NAMALWA (cell line): ENCODE measurements at places on chromosomes 16 and 17.

DNA sequence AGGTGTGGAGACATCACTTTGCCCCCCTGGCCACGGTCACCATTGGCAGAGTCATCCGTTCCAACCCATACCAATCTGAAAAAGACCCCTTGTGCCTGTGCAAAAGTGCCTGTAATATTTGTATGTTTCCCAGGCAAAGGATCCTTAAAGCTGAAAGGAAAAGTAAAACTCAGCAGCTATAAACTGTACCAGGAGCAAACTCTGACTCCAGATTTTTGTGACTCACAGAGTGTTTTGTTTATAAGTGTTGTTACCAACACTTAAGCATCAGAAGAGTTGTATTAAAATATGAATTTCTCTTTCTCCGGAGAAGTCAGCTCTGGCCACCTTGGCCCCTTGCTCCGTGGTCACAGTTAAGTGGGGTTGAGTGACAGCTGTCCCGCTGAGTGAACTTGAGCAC lies 75.9 kb downstream of the IRX6 start:
- DNase-seq, result no peak

DNA sequence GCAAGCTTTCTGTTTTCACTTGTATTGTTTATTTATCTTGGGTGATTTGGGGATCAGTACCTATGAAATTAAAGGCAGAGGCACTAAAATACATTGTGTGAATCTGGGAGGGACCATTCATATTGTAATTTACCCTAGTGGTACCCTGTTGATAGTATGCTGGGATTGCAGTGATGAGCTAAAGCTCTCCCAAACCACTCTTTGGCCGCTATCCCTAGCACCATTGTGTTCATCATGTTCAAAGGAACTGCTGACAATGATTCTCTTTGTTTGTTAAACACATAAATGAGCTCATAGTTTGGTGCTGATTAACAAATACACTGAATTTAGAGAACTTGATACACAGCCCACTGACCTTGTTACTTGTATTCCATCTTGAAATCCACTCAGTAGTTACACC lies 1469.8 kb downstream of the CDH11 start:
- DNase-seq, result no peak

GRCh38 chr17:4945176-4945943 lies 3.0 kb downstream of the PFN1 start:
- DNase-seq, result peak; percentile 42

- peak; percentile 50 for DNase-seq
These were observed 79.6 kb upstream of the TEKT1 start for GRCh38 chr17:6910987-6911603.

GRCh38 chr17:613725-614124 lies 100.9 kb downstream of the VPS53 start:
- DNase-seq, result no peak

DNA sequence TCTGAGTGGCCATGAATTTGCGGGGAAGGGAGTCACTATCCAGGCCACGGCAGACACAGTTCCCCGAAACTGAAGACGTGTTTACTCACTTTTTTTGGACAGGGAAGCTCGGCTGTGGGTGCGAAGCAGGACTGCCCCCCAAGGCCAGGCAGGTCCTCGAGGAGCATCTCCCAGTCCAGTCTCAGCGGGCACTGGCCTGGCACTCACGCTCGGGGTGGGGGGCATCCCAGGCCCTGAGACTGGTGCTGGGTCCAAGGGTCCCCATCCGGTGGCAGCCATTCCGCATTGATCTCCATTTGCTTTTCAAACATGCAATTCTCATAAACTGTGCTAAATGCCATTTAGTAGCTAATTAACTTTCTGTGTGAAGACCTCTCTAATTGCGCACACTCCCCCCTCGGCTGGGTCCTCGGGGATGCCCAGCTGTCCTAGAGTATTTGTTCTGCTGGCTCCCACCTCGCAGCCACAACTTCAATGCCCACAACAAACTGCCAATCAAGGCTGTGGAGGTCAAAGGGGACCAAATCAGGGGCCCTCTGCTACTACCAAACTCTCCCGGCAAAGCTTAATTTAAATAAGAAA lies 50.2 kb downstream of the TBC1D16 start:
- no peak for DNase-seq

DNA sequence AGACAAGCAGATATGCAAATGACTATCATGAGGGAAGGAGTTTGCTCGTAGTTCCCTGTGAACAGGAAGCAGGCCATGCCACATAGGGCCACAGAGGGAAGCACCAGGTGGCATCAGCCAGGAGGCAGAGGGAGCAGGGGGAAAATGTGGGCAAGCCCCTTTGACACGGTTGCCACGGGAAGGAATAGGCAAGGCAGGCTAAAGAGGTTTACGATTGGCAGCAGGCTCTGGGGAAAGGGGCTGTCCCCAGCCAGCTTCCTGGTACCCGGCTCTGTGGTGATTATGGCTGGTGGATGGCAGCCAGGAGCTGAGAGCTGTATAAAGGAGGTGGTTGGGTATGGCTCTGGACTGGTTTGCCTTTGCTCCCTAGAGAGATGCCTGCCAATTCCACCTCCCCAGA lies 848 bp downstream of the CES3 start:
- peak; percentile 19 for DNase-seq

- DNase-seq, result no peak
These were observed 392.2 kb downstream of the CPPED1 start for GRCh38 chr16:12411516-12411915.

DNA sequence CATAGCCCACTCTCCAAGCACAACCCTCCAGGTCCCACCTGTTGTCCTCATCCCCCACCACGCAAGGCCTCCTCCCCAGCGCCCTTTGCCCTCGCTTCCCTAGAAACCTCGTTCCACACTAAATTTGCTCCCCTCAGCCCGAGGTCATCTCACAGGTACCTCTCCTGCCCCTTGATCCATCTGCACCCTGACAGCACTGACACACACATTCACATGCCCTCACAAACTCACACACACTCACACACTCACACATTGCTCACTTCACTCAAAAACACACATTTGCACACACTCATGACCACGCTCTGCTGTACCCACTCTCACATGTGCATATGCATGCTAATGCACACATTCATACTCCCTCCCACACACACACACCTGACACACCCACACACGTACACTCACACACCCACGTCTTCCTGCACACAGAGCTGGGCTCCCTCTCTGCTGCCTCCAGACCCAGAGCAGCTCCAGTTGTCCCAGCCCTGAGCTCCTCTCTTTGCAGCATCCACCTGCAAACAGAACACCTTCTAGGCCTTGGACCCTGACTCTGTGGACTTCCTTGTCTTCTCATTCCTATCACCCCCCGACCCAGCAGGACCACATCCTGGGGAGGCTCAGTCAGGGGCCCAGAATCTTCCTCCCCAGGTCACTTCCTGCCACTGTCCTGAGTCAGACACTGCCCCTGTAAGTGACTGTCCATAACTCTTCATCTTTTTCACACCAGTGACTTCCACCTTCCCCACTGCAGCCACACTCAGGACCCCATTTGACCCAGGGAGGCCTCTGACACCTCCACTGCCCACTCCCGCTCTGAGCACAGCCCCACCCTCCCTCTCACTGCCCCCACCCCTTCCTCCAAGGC lies 4.9 kb downstream of the ASGR2 start:
- no peak for DNase-seq

GRCh38 chr16:52069866-52070265 lies 477.1 kb downstream of the TOX3 start:
- no peak for DNase-seq

DNA sequence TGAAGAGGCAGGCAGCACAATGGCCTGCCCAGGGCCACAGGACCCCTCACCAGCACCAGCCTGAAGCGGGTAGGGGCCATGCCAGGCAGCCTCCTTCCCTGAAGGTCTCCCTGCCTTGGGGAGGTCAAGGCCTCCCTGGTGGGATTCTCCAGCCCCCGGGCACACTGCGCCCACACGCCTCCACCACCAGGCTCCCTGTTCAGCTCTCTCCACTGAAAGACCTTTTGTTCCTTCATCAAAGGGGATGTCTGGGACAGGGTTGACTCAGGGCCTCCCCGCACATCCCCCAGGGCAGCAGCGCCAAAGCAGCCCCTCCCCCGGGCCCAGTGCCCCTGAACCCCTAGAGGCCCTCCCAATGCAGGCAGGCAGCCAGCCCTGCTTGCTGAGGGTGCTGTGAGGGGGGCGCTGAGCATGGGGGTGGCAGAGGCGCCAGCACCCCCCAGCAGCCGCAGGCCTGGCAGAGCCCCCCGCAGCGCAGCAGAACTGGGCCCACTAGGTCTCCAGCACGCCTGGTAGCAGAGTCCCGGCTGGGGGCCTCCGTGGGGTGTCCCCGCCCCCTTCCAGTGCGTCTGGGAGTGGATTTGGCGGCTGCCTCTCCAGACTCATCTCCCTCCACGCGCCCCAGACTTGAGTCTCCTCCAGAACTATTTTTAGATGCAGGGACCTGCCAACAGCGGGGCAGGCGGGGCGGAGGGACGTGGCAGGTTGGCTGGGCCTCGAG lies 13.1 kb downstream of the BCAR1 start:
- DNase-seq, result no peak

DNA sequence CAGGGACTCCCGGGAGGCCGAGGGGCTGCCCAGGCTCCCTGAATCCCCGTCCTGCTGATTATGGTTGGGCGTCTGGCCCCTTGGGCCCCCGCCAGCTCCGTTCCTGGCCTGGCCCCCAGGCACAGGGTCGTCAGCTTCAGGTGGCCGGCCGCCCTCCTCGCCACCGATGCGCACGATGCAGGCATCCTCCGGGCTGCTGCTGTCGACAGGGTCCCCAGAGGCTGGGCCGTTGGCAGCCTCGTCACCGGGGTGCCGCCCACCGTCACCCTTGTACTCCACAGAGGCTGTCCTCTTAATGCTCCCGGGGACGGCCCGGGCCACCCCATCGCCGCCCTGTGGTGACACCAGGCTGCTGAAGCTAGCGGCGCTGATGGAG lies 60.4 kb downstream of the PRMT7 start:
- no peak for DNase-seq

DNA sequence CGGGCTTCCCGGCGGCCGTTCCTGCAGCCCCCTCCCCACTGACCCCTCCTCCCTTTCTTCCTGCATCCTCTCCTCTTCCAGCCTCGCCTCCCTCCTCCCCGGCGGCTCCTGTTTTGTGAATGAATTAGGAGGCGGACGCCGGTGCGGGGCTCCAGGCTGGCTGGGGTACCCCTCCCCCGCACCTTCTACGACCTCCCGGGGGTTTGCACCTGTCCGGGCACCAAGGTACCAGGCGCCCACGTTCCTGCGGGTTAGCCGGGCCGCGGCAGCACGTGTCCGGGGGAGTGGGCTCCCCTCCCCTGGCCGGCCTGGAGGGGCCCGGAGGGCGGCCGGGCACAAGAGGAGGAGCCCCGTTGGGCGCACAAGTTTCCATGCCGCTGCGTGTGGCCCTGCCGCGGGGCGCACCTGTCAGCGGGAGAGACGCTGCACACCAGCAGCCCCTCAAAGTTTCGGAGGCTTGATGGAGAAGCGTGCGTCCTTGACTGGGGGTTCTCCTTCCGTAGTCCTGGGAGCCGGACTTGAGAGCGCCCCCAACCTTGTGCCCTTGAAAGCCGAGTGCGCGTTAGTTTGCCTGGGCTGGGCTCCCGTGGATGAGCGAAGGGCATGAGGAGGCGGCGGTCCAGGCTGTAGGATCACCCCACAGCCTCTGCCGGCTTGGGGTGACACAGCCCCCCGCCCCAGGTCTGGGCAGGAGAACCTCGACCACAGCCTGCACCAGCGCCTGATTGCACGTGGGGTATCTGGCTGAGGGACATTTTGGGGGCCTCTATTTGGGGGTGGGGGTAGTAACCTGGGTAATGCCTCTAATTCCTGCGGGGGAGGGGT lies 1.2 kb downstream of the HAS3 start:
- no peak for DNase-seq

- no peak for DNase-seq
These were observed 3.9 kb upstream of the FXR2 start for GRCh38 chr17:7618608-7619007.

- DNase-seq, result no peak
These were observed 92.8 kb downstream of the GAS7 start for GRCh38 chr17:10105513-10106001.

- DNase-seq, result peak; percentile 89
These were observed 12.9 kb downstream of the SYCE1L start for GRCh38 chr16:77211880-77212740.

DNA sequence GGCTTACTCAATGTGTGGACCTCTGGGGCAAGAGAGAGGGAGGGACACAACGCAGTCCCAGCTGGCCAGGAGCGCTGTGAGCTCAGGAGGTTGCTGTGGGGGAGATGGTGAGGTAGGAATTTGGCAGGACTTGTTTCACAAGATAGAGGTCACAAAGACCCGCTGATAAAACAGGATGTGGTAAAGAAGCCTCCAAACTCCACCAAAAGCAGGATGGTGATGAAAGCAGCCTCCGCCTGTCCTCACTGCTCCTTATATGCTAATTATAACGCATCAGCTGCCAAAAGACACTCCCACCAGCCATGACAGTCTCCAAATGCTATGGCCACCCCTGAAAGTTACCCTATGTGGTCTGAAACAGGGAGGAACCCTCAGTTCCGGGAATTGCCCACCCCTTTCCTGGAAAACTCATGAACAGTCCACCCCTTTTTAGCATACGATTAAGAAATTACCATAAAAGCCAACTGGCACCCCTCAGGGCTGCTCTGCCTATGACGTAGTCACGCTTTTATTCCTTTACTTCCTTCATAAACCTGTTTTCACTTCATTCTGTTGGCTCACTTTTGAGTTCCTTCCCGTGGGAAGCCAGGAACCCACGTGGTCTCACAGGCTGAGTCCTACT lies 5.3 kb upstream of the EIF4A3 start:
- DNase-seq, result no peak

GRCh38 chr17:17890773-17891759 lies 54.3 kb upstream of the SREBF1 start:
- peak; percentile 6 for DNase-seq

- no peak for DNase-seq
These were observed 44.0 kb downstream of the HNF1B start for GRCh38 chr17:37700881-37701280.

GRCh38 chr16:10989559-10989958 lies 45.2 kb downstream of the CLEC16A start:
- no peak for DNase-seq

DNA sequence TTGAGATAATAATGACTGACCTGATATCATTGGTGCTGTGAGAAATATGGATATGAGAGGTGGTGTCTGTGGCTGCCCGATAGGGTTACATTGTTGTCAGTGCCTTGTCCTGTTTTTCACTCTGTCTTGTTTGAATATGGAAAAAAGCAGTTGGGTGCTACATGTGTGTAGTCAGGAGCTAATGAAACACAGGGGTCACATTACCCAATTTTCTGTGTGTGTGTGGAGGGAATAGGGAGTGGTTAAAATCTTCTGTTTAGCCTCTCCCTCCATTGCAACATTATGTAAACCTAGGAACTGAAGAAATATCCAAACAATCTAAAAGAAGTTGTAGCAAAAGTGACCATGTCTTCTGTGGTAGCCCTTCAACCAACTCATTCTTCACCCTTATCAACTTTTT lies 527.7 kb upstream of the SOX9 start:
- no peak for DNase-seq

GRCh38 chr16:76579277-76579922 lies 302.2 kb downstream of the CNTNAP4 start:
- DNase-seq, result no peak

- peak; percentile 87 for DNase-seq
These were observed 3.7 kb upstream of the CNP start for GRCh38 chr17:41962768-41963434.

- peak; percentile 81 for DNase-seq
These were observed 787 bp upstream of the CCL3L1 start for GRCh38 chr17:36197387-36197703.
